ENCODE measurements at places on chromosomes 1 and 21. TPM values are rescaled to one million over a fixed set of nuclear protein-coding genes. Genes with fewer than 3 reads are reported as not detected.

DNA sequence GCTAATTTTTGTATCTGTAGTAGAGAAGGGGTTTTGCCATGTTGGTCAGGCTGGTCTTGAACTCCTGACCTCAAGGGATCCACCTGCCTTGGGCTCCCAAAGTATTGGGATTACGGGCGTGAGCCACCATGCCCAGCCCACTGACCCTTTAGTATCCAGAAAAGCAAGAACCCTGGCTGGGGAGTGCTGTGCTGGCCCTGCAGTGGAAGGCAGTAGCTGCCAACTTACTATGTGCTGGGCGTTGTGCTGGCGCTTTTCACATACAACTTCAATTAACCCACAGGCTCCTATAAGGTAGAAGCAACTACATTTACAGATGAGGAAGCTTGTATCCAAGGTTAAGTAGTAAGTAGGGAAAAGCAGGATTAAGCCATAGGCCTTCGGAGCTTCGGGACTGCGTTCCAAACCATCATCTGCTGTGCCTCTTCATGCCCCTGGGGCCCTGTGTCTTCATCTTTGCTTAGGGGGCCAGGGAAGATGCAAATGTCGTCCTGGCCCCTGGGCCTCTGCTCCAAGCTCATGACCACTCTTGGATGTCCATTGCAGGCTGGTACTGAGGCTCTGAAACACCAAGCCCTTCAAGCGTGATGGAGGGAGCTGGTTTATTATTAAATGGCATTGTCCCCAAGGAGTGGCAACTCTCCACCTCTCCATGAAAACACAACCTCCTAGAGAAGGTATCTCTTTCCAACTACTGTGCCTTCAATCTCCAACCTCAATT, 8.7 kb upstream of the CPLANE2 start:
- H3K4me3 ChIP-seq = no peak overlapping the region
- H3K4me1 ChIP-seq = peaks cover 5% of the 10 kb centered on the region
- DNase-seq = no peak
- no peaks in the 10 kb centered on the region for H3K36me3 ChIP-seq

Gene BRINP2
- polyA plus RNA-seq = 0.61 TPM

DNA sequence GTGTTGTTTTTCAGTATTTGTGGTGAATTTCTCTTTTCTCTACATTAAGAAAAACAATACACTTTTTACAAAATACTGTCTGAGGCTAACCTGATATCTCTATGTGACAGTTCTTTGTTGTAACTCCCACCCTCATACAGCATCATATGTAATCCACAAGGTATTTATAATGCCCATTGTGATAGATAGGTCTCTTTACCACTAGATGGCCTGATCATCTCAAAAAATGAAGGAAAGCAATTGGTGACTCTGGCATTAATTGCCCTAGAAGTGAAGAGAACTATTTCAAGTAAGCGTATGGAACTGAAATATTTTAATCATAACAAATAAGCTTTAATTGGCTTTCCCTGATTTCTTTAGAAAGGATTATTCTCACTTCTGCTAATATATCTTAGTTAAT, 36.2 kb upstream of the HFM1 start:
- no peak overlapping the region for H3K27ac ChIP-seq
- DNase-seq = no peak
- no peaks in the 10 kb centered on the region for H3K27me3 ChIP-seq
- no peak overlapping the region for H3K4me3 ChIP-seq
- H3K36me3 ChIP-seq = no peaks in the 10 kb centered on the region

- no peak for DNase-seq
- H3K4me3 ChIP-seq = no peak overlapping the region
- no peaks in the 10 kb centered on the region for H3K36me3 ChIP-seq
- H3K27ac ChIP-seq = no peak overlapping the region
- no peaks in the 10 kb centered on the region for H3K27me3 ChIP-seq
These were observed 202.4 kb downstream of the SMYD3 start for GRCh38 chr1:246304484-246305259.

Gene KRTAP12-3
- polyA plus RNA-seq = not detected

Gene OR2T11
- not detected for polyA plus RNA-seq

Gene GRIK3
- 0.03 TPM for polyA plus RNA-seq

DNA sequence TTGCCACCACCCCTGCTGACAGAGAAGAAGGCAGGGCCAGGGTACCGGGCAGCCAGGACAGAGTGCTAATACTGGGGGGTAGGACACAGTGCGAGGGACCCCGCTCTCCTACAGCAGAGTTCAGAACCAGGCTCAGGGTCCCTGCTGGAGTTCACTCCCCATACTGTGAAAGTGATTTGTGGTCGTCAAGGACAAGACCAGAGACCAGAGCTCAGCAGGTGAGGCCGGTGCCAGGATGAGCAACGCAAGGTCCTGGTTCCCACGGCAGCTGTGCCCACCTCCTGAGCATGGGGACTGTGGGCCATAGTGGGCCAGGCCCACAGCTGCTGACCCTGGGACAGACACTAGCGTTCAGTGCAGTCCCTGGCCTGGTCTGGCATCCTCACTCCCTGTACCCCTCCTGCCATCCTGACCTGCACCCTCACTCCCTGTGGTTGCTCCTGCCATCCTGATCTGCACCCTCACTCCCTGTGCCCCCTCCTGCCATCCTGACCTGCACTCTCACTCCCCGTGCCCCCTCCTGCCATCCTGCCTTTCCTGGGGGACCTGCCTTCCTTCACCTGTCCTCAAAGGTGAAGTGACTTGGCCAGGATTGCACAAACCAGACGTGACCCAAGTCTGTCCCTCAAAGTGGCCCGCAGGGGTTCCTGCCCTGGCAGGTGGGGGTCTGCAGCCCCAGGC, 13.8 kb upstream of the PTTG1IP start:
- no peak overlapping the region for H3K4me3 ChIP-seq
- H3K27ac ChIP-seq = no peak overlapping the region
- H3K36me3 ChIP-seq = no peaks in the 10 kb centered on the region
- no peak for DNase-seq
- peaks cover 20% of the 10 kb centered on the region for H3K4me1 ChIP-seq

Gene SRGAP2
- 7.7 TPM for polyA plus RNA-seq

DNA sequence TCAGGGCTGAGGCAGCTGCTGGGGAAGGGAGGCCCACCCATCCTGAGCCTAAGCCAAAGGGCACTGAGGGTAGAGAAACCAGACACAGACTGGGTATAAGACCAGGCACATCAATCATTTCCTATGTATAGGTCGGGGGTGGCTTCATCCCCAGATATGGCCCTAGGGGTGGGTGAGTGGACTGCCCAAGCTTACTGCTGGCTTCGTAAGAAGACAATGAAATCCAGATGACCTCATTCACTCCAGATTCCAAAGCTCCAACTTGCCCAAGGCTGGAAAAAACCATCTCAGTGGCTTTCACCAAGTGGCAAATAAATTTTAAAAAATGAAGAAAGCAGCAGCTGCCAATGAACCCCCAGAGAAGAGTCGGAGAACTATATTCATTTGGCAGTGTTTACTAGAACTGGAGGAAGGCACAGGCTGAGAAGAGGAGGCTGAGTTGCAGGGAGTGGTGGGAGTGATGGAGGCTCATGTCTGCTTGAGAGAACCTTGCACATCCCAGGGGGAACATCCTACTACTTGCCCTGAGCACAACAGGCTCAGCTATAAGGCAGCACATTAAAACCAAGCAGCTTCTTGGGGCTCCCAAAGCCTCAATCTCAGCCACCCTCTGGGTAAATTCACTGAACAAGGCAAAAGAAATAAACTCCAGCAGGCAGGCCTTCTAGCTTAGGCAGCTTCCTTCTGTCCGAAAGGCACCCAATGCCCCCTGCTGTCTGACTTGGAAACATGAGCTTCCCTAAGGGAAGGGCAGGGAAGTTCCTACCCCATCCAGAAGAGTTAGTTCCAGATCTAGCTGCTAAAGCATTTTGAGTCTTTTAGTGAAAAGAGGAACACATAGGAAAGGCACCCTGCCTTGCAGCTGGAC, 14.1 kb downstream of the PEA15 start:
- H3K36me3 ChIP-seq = peaks cover 71% of the 10 kb centered on the region
- no peak overlapping the region for H3K4me3 ChIP-seq
- no peaks in the 10 kb centered on the region for H3K27me3 ChIP-seq
- H3K4me1 ChIP-seq = peaks cover 9% of the 10 kb centered on the region
- no peak for DNase-seq

DNA sequence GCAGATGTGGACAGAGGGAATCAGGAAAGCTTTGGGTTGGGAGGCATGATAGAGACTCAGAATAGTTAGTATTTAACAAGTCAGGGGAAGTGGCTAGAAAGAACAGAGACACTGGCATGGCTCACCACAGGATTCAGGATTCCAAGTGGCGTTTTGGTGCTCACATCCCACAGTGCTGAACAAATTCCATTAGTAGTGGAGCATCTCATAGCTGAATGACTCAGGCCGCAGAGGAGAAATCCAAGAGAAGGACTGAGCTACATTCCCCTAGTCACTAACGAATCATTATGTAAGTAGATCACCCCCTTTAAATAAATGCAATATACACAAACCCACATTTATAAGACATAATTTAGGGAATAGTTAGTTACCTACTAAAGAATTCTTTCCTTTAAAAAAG, 5.0 kb upstream of the KCNJ9 start:
- no peak overlapping the region for H3K27ac ChIP-seq
- no peak for DNase-seq
- H3K4me1 ChIP-seq = no peaks in the 10 kb centered on the region
- H3K4me3 ChIP-seq = no peak overlapping the region
- no peaks in the 10 kb centered on the region for H3K27me3 ChIP-seq

DNA sequence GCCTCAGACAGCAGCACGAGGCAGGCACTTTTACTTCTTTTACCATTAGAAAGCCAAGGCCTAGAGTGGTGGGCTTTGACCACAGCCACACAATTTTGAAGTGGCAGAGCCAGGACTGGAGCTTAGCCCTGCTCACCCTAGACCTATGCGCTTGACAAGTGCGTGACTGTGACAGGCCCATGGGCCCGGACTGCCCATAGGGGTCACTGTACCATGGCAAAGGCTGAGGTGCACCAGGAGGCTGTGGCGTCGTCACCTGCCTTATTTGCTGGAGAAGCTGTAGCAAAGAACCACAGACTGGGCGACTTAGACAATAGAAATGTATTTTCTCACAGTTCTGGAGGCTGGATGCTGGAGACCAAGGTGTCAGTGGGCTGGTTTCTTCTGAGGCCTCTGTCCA, 2.6 kb upstream of the TMEM82 start:
- no peak overlapping the region for H3K27ac ChIP-seq
- no peaks in the 10 kb centered on the region for H3K27me3 ChIP-seq
- no peak for DNase-seq
- peaks cover 34% of the 10 kb centered on the region for H3K4me1 ChIP-seq
- H3K36me3 ChIP-seq = peaks cover 2% of the 10 kb centered on the region

DNA sequence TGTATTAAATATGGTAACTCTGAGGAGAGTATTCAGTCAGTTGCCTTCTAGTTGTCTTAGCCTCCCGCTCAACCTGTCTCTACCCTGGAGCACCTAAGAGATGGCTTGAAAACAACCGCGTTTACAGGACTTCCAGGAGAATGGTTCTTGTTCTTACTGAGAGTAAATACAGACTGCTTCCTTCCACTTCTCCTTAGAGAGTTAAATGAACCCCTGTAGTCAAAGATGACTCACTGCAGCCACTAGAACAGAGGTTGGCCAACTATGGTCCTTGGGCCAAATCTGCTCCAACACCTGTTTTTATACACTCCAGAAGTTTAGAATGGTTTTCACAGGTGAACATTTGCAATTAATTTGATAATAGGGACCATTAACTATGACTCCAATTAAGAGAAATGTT, 60.1 kb upstream of the ASB17 start:
- no peaks in the 10 kb centered on the region for H3K36me3 ChIP-seq
- H3K4me3 ChIP-seq = no peak overlapping the region
- H3K27me3 ChIP-seq = no peaks in the 10 kb centered on the region
- no peak overlapping the region for H3K27ac ChIP-seq
- no peak for DNase-seq

DNA sequence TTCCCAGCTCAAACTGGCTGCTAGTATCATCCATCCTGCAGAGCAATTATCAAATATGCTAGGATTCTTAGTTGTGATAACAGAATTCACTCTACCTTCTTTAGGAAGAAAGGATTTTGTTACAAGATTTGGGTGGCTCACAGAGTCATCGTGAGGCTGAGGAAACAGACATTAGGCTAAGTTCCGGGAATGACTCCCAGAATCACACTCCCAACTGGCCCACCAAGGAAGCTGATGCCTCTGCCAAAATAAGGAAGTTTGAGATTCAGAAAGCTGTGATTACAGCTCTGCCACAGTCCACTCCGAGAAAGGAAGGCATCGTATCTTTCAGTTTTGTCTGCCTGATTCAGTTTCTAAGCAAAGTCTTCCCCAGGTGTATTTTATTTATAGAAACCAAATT, 50.6 kb upstream of the LYPLAL1 start:
- H3K27me3 ChIP-seq = no peaks in the 10 kb centered on the region
- no peaks in the 10 kb centered on the region for H3K4me1 ChIP-seq
- H3K36me3 ChIP-seq = no peaks in the 10 kb centered on the region
- DNase-seq = no peak

DNA sequence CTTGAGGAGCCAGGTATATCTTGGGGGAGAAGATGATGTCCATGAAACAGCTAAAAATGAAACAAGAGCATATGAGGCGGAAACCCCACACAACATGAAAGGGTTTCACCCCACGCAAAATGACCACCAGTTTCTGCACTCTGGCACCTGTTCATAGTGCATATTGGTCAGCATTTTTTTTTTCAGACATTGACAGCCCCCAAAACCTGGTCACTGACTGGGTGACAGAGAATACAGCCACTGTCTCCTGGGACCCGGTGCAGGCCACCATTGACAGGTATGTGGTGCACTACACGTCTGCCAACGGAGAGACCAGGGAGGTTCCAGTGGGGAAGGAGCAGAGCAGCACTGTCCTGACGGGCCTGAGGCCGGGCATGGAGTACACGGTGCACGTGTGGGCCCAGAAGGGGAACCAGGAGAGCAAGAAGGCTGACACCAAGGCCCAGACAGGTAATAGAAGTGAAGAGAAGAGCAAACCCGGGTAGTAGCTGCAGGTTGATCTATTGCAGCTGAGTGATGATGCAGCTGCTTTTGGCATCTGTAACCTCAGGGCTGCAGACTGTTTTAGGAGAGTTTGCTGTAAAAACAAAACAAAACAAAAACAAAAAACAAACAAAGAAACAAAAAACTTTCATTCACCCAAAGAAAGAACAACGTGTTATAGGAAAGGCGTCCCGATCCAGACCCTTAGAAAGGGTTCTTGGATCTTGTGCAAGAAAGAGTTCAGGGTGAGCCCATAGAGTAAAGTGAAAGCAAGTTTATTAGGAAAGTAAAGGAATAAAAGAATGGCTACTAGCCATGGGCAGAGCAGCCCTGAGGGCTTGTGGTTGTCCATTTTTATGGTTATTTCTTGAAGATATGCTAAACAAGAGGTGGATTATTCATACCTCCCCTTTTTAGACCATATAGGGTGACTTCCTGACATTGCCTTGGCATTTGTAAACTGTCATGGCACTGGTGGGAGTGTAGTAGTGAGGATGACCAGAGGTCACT, 51.0 kb downstream of the TNN start:
- H3K36me3 ChIP-seq = no peaks in the 10 kb centered on the region
- no peak overlapping the region for H3K27ac ChIP-seq
- DNase-seq = no peak
